ENCODE measurements at places on chromosomes 11 and 22.

- no peak for DNase-seq
These were observed 2.3 kb upstream of the ALKBH8 start for GRCh38 chr11:107567739-107568335.

GRCh38 chr11:44621784-44622183 lies 56.3 kb downstream of the CD82 start:
- no peak for DNase-seq

DNA sequence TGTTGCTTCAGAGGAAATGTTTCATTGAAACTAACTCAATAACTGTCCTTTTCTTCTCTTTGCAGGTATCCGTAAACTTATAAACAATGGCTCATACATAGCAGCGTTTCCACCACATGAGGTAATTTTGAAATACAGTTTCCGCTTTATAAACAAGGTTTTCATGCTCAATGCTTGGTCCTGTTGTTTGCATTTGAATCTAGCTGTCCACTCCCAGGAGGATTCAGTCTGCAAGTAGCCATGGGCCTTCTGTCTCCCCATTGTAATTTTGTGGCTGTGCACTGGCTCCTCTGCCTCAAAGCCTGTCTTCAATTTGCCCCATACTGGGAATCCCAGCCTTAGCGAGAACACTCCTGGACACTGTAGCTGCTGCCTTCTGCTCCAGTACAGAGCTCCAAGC lies 34.7 kb downstream of the MUC15 start:
- DNase-seq: no peak

DNA sequence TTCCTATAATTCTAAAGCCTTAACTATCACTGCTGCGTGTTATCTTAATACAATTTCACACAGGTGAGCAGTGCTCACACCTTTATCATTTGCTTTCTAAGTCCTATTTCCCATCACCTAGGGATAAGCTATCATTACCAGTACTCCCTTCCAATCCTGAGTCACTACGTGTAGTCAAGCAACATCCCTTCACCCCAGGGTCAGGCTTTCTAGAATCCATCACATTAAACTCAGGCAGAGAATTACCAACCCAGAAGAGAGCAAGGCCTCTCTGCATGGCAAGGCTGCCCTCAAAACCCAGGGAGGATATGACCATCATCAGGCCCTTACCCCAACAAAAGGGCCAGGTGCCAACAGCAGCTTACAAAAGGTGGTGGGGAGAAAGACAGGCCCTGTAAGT lies 9.8 kb downstream of the PACSIN2 start:
- no peak for DNase-seq

DNA sequence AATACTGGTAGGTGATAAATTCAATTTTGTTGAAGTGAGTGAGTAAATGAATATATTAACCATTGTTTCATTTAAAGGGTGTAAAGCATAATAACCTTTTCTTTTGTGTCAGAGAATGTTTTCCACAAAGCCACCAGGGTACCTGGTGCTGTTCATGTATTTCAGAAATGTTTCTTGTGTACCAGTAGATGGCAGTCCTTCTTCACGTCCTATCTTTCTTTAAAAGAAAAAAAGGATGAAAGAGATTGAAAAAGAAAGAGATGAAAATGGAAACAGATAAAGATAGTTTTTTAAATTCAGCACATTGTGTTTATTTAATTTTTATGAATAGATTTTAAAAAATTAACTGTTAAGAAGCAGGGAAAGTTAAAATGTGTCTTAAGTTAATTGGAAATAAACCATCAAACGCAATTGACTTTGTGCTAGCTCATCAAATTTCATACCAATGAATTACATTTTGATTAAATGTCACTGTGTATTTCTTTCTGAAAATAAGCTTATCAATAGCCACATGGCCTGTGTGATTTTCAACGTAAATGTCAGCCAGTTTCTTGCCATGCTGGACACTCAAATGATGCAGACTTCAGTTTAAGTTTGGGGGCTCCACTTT lies 65.5 kb upstream of the CHORDC1 start:
- no peak for DNase-seq

GRCh38 chr11:11148104-11148509 lies 204.9 kb downstream of the CSNK2A3 start:
- no peak for DNase-seq

- DNase-seq: no peak
These were observed 1.5 kb downstream of the OR5A1 start for GRCh38 chr11:59437770-59438169.

DNA sequence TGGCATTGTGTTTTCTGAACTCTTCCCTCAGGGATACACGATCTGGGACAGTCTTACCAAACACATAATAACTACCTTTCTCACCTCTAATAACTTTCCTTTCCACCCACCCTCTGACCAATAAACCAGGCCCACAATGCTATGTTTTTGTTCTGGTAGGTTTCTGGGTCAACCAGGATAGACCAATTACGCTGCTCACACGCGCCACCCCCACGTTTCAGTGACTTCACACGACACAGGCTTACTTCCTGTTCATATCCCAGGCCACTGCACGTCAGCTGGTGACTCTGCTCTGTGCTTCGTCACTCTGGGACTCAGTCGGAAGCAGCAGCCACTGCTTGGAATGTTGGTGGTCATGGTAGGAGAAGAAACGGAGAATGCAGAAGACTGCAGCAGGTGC lies 2.5 kb downstream of the KRTAP5-4 start:
- peak; percentile 16 for DNase-seq

DNA sequence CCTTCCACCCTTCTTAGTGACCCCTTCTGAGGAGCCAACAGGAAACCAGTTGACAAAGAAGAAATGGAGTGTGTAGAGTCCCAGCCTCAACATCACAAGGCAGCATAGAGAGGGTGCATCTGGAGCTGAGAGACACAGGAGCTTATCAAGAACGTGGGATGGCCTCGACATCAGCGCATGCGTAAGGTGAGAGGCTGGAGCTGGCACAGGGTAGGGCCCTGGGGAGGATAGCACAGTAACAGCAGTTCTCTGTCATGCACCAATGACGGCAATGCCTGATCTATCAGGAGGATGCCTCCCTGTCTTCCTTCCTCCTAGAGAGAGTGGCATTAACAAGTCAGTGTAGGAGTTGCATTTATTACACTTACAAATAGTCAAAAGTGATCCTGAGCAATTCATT lies 426.1 kb downstream of the NTM start:
- DNase-seq: no peak

DNA sequence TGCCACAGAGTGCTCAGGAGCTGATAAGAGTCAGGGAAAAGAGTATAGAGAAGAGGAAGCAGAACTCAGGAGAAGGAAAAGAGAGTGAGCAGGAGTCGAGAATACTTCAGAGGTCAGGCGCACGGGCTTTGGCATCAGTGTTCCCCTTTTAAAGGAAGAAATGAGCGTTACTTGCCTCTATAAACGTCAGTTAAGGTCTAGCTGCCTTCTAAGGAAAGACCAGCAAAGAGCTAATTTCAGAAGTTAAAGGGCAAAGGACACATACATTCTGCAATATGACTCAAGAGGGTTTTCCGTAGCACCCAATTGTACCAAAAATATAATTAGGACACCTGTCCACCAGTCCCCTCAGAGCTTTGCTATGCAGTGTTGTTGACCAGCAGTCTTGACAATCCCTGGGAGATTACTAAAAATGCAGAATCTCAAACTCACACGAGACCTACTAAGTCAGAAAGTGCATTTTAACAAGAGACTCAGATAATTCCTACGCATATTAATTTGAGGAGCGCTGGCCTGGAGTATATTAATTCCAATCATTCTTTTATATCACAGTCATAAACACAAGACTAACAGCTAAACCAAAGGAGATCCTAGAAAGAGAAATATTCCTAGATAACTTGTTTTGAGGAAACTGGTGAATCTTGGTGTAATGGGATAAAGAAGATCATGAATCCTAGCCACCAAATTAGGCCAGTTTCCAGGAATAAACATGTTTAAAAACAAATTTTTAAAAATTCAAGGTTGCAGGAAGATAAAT lies 249.0 kb downstream of the CADM1 start:
- DNase-seq: no peak

GRCh38 chr11:104734998-104735397 lies 163.3 kb downstream of the CASP12 start:
- peak; percentile 8 for DNase-seq

- DNase-seq: no peak
These were observed 170.8 kb upstream of the CADM1 start for GRCh38 chr11:115674937-115675544.

GRCh38 chr11:66020618-66021357 lies 5.5 kb downstream of the CATSPER1 start:
- DNase-seq: peak; percentile 95

DNA sequence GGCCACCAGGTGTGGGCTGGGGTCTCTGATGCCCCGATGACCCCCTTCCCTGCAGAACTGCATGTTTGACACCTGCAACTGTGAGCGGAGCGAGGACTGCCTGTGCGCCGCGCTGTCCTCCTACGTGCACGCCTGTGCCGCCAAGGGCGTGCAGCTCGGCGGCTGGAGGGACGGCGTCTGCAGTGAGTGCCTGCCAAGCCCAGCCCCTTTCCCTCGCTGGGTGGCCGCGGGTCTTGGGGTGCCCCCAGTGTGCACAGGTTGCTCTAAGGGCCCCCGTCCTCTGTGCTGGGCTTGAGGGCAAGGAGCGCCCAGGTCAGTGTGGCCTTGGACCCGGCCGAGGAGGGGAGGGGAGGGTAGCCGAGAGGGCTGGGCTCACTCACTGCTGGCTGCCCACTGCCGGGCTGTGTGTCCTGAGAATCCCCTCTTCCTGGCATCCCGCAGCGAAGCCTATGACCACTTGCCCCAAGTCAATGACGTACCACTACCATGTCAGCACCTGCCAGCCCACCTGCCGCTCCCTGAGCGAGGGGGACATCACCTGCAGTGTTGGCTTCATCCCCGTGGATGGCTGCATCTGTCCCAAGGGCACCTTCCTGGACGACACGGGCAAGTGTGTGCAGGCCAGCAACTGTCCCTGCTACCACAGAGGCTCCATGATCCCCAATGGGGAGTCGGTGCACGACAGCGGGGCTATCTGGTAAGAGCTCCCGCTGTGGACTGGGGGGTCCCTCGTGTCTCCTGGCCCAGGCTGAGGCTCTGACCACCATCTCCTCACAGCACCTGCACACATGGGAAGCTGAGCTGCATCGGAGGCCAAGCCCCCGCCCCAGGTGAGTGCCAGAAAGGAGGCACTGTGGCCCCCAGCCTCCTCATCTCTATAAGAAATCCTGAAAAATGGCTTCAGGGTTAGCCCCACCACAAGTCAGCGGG lies 17.0 kb downstream of the MUC5AC start:
- DNase-seq: no peak

DNA sequence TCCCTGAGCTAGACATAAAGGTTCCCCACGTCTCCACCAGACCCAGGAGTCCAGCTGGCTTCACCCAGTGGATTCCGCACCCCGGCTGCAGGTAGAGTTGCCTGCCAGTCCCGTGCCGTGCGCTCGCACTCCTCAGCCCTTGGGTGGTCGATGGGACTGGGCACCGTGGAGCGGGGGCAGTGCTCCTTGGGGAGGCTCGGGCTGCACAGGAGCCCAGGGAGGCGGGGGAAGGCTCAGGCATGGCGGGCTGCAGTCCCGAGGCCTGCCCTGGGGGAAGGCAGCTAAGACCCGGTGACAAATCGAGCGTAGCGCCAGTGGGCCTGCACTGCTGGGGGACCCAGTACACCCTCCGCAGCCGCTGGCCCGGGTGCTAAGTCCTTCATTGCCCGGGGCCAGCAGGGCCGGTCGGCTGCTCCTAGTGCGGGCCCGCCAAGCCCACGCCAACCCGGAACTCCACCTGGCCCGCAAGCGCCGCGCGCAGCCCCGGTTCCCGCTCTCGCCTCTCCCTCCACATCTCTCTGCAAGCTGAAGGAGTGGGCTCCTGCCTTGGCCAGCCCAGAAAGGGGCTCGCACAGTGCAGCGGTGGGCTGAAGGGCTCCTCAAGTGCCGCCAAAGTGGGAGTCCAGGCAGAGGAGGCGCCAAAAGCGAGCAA lies 9.5 kb upstream of the TREH start:
- DNase-seq: no peak

GRCh38 chr11:6618117-6619003 lies 862 bp downstream of the TPP1 start:
- peak; percentile 91 for DNase-seq

DNA sequence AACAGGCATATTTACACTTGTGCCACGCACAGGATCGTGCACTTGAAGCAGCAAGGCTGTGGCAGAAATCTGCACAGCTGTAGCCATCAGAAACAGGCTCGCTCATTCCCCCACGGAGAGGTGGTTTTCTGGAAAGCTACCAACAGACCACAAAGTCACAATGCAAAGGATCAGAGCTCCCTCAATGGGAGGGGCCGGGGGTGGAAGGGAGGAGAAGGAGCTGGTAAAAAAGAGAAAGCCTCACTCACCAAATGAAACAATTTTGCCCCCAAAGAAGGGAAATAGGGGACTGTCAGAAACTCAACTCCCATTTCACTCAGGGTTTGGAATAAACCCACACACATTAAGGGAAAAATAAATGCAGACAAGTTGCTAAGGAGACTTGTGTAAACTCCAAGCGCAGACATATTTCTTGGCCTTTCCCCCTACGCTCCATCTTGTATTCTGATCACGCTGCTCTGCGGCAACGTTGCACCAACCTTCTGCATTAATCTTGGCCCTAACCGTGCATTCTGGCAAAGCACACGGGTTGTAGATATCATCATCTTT lies 43.2 kb upstream of the BLID start:
- no peak for DNase-seq

DNA sequence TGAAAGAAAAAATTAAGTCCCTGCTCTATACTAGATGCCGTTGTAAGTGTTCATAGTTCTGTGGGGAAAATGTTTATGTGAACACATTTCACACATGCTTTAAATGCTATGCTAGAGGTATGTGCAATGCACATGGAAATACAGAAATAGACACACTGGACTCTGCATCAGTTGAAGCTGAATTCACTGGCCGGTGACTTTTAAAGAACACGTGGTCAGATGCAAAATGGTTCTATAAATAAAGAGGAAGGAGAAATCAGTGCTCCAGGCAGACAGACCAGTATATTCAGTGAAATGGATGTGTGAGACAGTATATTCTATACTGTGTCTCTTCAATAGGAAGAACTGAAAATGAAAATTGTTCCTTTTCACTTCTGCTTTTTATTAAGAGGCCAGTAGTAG lies 29.9 kb downstream of the TRPC6 start:
- DNase-seq: peak; percentile 11

- DNase-seq: no peak
These were observed 181.6 kb upstream of the POU2AF2 start for GRCh38 chr11:111063726-111064517.

GRCh38 chr11:74701351-74701750 lies 29.9 kb downstream of the CHRDL2 start:
- no peak for DNase-seq
